Frontal cortex (tissue), 4 donors: ENCODE measurements at places on chromosomes 2 and 18. TPM values are rescaled to one million over a fixed set of nuclear protein-coding genes. Genes with fewer than 3 reads are reported as not detected.

The MAP4K4 gene
- 161 TPM for total RNA-seq

The TUBB6 gene
- total RNA-seq = 33.0 TPM

DNA sequence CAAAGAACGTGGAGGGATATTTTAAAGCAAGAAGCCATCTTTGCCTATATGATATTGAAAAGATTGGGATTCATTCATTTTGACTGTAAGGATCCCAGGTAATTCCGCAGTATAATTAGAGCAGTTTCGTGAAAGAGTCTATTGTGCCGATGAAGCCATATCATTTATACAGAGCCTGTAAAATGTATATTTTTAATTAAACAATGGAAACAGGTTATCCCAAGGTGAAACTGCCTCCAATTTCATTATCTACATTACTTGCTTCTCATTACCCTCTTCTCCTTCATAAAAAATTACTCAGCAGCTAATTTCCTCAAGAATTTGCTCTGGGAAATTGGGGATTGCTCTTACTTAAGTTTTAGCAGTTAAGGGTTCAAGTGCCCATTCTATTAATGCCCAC lies 444.1 kb downstream of the SOCS6 start:
- no peak for DNase-seq

The CAPG gene
- 9.0 TPM for total RNA-seq

GRCh38 chr18:8513249-8513648 lies 96.0 kb upstream of the RAB12 start:
- DNase-seq = no peak

DNA sequence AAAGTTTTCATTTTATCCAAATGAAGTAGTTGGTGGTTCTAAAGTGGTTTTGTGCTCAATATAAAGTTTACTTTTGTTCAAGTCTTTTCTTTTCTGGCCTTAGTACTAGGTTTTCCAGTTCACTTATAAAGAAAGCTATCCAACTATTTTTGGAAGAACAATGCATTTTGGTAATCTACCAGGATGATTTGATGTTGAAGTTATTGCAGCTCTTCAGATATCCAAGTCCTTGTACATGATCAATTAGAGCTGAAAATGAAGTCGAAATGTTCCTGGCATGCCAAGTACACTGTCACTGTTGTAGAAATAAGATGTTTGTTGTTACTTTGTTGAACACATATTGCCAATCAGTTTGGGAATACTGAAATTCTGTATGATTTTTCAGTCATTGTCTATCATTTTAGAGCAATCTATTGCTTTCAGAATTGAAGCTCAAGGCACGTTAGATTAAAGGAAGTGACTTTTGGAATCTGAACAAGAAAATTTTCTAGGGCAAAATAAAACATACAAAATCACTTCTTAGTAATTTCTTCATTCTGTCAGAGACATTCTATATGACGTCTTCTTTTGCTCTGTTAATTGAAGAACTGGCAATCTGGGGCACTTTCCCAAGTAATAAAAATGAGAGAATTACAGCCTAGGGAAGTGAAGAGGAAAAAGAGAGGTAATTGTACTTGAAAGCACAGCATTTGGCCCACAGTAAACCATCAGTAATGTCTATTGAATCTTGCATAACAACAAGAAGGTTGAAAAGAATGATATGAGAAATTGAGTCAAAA lies 232.3 kb downstream of the MREG start:
- DNase-seq = no peak

- no peak for DNase-seq
Measured at GRCh38 chr2:102301867-102302362, 9.4 kb upstream of the IL1RL1 start.

DNA sequence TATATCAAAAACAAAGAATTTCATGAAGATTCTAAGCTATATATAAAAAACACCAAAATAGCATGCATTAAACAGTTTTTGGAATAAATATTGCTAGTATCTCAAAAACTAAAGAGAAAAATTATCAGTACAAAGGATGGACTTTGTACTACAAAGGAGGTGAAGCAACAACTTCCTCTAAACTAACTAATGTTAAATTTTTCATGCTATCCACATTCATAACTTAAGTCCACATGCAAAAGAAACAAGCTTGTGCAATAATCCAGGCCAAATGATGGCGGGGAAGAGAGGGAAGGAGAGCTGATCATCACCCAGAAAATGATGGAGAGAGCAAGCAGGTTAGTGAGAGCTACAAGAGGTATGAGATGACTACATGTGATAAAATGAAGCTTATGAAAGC lies 70.1 kb downstream of the KIDINS220 start:
- no peak for DNase-seq

The DPP4 gene
- total RNA-seq = 8.6 TPM

- DNase-seq = no peak
Measured at GRCh38 chr18:22521026-22521707, 103.5 kb upstream of the CTAGE1 start.
